ENCODE measurements at places on chromosomes 2 and 18.

DNA sequence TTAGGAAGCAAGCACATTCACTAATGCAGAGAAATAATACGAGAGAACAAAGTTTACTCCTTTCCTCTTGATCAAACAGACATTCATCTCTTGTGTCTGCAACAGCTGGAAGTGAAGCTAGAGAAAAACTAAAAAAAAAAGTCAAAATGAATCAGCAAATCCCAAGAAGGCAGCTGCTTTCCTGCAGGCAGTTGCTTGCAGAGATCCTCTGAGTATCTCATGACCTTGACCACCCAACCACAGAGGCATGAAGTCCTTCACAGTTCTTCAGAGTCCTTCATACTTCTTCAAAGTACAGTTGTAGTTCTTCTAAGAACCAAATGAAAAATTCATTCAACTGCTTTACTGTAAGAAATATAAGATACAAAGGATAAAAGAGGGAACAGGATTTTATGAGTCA is 97.2 kb upstream of the ACVR1C start:
- no peak for DNase-seq

GRCh38 chr2:9552219-9553178 is 3.1 kb downstream of the ADAM17 start:
- DNase-seq = no peak

GRCh38 chr2:44954447-44954888 is 13.0 kb downstream of the SIX3 start:
- DNase-seq = no peak

- DNase-seq = no peak
Observed at GRCh38 chr2:208415255-208415654, 8.7 kb downstream of the PTH2R start.

DNA sequence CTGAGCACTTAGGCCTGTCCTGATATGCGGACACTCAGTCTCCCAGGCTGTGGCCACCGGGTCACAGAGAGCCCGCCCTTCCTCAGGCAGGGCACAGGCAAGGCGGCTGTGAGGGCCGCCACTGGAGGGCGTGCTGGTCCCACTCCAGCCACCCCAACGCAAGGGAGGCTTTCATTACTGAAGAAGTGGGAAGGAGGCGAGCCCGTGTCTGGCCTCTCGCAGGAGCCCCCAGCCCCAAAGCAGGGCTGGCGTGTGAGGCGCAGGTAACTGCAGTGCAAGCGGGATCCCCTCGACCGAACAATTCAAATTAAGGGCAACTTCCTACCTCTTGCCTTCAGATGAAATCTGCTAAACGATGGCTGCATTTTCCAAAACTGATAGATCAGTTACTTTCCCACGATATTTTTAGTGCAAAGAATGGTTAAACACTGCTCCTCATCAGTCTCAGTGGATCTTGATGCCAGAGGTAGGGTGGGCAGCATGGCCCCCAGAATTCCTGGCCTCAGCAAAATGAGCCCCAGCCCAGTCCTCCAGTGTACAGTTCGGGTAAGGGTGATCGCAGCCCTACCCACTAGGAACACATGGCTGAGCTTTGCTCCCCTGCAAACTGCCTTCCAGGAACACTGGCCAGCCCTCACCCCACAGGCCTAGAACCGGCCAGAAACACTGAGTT is 97.2 kb downstream of the SEPTIN10 start:
- peak; percentile 34 for DNase-seq

DNA sequence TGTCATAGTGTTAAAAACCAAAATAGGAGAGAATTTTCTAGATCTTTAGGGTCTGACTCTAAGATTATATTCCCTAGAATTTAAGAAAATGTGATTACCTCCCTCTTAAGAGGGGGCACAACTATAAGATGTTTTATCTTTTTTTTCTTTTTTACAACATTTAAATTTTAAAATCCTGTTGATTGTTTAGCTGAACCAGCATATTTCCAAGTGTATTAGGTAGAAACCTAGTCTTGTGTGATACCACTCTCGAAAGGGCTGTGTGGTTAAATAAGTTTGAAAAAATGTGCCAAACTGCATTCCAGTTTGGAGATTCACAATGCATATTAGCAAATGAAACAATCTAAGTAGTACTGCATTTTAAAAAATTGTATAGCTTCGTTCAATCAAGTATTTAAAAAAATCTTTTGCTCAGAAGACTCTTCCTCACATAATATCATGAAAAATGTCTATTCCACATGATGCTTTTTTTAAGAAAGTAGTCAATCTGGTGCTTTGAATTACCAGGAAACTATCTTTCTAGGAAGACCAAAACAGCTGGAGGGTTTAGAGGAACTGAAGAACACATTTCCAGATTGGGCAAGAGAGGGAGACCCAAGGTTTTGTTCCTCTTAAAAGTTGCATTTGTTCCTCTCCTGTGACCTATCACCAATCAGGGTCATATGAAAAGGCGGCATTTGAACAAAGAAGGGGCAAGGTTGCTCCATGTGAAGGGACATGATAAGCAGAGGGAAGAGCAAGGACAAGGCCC is 98.8 kb downstream of the DPP4 start:
- DNase-seq = no peak

DNA sequence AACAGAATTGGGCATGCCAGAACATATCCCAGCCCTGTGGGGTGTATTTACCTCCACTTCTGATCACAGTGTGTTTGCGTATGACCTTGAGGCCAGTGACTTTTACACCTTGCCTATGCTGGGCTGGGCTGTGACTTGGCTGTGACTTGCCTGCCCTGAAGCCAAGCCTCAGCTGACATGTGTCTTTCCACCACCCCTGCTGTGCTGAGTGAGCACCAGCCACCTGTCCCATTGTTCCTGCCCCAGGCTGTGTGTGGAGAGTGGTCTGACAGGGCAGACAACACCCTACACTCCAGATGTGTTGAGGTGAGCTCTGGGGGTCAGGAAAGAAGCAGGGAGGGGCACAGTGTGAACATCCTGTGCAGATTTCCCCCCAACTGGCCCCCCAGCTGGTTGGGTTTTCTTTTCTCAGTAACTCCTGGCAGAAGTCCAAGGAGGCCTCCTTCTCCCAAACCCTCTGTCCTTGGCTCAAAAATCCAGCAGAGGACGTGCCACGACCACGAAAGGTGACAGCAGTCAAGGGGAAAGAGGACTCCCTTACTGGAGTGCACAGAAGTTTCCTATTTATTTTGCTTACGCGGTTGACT is 5.1 kb upstream of the STEAP3 start:
- DNase-seq = no peak

DNA sequence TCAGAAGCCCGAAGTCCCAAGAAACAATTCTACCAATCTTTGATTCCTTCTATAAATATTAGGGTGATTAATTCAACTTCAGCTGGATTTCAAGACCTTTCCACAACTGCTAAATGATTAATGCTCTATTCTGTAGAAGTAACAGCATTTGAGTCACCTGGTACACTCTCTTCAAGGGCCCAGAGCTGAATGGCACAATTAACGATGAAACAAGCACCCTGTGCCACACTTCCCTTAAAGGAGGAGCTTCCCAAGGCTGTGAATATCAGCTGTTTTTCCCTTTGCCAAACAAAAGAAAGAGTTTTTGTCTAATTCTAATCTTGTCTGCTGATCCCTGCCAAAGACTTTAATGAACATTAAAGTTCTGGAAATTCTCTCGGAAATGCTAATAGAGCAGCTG is 56.0 kb downstream of the BOD1L2 start:
- DNase-seq = no peak

DNA sequence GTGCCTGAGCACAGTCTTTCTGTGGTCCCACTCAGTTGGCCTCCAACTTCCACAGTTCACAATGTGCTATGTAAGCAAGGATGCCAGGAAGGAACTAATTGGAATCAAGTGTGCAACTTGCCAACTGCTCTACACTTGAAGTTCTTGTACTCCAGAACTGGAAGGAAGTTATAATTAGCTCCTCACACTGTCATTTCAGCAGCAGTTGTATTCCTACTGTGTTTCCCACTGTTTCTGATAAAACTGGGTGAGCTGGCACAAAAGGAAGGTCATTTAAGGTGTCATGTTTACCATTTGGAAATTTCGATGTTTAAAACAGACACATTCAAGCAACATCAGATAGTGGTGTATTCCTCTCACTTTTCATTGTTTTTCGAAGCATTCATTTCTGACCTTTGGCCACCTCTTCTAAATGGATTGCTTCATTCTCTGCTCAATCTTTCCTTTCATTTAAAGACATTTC is 84.2 kb downstream of the ANTXR1 start:
- no peak for DNase-seq

DNA sequence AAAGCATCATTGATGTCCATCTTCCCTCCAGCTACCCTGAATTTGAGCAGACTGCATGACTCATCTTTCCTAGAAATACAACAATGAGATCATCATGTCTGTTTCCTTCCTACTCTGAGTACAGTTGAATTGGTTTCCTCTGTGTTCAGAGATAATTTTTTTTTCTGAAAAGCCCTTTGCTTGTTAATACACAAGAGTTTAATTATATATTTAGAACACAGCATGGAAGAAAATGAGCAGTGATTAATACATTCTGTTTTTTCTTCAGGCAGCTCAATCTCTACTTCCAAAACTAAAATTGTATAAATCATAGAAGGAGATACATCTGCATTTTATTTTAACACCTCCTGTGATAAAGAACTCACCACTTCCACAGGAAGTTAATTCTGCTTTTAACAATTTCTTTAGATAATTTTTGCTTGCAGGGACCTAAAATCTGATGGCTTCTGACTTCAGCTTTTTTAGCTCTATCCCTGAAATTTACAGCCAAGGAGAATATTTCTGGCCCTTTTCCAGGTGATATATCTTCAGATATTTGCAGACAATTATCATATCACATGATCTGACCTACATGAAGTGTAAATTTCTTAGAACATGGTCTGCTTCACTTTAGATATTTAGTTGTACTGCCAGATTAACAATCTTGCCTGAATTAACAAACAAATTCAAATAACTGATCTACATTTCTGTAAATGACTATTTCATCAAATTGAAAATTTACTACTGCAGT is 249.0 kb downstream of the TRIB2 start:
- no peak for DNase-seq

GRCh38 chr2:230666885-230667712 is 45.5 kb upstream of the CAB39 start:
- DNase-seq = no peak

DNA sequence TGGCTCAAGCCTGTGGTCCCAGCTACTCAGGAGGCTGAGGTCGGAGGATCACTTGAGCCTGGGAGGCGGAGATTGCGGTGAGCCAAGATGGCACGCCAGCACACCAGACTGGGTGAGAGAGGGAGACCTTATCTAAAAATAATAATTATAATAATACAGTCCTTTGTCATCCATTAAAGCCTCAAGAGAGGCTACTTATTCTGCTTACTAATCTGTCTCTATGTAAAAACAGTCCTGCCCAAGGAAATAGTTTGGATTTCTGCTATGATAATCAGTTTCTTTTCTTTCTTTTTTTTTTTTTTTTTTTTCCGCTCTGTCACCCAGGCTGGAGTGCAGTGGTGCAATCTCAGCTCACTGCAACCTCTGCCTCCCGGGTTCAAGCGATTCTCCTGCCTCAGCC is 228.3 kb downstream of the C1D start:
- no peak for DNase-seq

GRCh38 chr18:44630118-44630517 is 50.6 kb upstream of the SETBP1 start:
- DNase-seq = no peak

- DNase-seq = no peak
Observed at GRCh38 chr2:190335225-190335559, 8.2 kb upstream of the INPP1 start.

Data from stimulated activated CD4-positive, alpha-beta T cell treated with anti-CD3 and anti-CD28 coated beads, Interleukin-2, amount 100 ng/mL, for 24 hours (primary cell).